NCI-H187 (cell line): ENCODE measurements at places on chromosomes 7 and 10.

- no peak for DNase-seq
Measured at GRCh38 chr7:127258111-127258510, 5.4 kb upstream of the GRM8 start.

GRCh38 chr7:39075210-39075609, 97.5 kb downstream of the POU6F2 start:
- DNase-seq: no peak

DNA sequence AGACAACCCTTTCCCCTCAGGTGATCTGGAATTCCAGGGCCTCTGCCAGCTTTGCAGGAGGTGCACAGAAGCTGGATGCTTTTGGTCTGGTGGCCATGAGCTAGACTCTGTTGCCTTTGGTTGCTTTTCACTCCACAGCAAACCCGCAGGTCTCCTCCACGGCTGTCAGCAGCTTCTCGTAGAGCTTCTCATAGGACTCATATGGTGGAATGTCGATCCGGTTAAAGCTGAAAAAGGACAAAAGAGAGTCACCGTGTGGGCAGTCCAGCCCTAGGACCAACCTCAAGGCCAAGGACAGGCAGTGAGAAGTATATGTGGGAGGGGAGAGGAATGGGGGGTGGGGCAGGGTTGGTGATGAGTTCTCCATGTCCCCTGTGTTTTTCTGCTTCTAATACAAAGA, 113.5 kb downstream of the SMURF1 start:
- DNase-seq: no peak

DNA sequence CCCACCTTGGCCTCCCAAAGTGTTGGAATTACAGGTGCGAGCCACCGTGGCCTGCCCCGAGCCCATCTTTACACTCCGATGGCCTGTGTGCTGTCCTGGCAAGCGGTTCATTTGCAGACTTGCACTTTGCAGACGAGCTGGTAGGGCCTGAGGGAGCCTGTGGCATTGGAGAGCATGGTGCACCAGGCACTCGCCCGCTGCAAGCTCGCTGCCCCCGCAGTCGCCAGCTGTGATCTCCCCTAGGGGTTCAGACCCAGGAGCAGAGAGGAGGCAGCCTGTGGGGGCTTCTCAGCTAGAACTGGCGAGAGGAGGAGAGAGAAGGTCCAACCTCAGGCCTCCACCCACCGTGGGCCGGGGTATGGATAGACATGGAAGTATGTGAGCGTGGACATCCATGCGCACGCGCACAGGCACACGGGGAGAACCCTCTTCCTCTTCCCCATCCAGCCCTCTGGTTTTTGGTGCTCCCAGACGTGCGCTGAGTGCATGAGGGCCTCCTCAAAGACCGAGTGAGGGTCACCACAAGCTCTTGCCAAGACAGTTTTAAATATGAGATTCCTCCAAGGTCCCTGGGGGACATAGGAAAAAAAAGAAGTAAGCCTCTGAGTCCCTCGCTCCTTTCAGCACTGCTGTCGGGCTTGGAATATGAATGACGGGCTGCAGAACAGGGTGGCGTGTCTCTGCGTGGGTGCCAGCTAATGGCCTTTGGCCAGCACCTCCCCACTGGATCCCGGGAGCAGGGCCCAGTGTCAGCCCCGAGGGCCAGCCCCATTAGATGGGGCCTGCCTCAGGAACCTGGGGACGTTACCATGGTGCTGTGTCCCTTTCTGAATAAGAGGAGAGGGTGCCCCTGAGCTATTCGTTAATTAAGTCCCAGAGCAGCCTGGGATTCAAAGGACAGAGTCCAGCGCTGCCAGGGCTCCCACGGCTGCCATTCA, 15.1 kb upstream of the TTYH3 start:
- DNase-seq: no peak

DNA sequence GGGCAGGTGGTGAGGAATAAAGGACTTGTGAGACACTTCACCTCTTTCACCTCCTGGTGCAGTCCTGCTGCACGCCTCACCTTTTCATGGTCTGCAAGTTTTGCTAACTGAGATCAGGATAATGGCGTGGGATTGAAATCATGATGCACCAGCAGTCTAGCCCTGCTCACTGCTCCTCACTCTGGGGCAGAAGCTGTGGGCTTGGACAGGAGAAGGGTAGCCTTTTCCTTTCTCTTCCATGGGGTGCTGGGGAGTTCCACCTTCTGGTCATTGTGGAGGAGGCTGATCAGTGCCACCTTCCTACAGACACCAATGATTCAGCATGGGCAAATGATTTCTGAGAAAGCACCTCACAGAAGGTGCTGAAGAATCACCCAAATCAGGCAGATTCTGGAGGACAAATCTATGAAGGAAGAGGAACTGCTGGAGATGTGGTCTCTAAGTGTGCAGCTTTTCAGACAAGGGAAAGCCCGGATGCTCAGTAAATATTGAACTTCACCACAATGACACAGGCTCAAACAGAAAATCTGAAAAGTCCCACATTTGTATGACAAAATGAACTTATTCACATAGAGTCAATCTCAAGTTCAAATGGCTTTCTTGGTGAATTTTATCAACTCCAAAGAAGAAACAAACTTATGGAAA, 19.7 kb downstream of the MBL2 start:
- no peak for DNase-seq

GRCh38 chr7:71682841-71683781, 551.2 kb downstream of the GALNT17 start:
- no peak for DNase-seq

DNA sequence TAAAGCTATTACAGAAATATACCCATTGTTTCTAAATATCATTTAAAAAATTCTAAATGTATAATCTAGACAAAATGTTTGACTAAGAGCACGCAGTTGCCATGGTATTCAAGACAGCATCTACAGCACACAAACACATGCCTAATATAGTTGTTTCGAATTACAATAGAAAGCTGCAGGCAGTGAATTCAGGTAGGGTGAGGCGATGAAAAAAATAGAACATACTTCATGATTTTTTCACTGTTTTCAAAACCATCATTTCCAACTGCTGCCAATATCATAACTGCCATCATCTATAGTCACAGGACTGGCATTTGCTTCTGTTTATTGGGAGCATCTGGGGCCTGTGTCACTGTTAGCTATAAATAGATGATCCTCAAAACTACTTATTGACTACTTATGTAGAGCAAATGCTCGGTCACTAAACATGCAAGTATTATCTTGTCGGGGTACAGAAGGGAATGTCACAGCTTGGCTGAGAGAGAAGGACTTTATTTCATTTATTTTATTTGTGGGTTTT, 34.4 kb upstream of the OTUD1 start:
- DNase-seq: no peak

DNA sequence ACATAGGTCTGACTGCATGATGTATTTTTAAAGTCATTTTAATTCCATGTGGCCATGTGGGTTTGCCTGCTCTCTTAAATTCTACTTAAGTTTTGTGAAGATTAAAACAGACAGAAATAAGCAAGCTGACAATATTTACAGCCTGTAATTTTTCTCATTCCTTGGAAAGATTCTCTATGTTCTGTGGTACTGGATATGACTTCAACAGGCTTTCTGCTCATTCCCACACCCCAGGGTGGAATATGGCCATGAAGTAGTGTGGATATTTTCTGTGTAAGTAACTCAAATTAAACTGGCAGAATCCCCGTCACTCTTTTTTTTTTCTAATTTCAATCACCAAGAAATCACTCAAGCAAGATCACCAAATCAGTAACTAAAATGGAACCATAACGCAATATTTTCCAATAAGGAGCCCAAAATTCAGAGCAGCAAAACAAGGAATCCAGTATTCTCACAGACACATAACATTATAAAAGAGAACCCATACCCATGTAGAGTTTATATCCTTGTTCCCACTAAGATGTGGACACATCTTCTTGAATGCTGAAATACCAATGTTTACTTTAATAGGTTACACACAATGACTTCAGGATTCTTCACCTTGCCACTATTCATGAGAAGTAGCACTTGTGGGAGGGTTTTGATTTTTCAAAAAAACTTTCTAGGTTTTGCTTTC, 5.7 kb downstream of the HOXA5 start:
- no peak for DNase-seq

DNA sequence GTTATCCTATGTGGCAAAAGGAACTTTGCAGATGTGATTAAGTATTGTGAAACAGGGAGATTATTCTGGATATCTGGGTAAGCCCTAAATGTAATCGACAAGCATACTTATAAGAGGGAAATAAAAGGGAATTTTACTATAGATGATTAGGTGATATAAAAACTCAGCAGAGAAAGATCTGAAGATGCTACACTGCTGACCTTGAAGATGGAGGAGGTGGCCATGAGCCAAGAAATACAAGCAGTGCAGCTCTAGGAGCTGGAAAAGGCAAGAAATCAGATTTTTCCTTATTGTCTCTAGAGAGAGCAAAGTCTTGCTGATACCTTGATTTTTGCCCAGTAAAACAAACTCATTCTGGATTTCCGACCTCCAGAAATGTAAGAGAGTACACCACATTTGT, 67.7 kb downstream of the BRAF start:
- no peak for DNase-seq
